ENCODE measurements at places on chromosomes 11 and 22.

DNA sequence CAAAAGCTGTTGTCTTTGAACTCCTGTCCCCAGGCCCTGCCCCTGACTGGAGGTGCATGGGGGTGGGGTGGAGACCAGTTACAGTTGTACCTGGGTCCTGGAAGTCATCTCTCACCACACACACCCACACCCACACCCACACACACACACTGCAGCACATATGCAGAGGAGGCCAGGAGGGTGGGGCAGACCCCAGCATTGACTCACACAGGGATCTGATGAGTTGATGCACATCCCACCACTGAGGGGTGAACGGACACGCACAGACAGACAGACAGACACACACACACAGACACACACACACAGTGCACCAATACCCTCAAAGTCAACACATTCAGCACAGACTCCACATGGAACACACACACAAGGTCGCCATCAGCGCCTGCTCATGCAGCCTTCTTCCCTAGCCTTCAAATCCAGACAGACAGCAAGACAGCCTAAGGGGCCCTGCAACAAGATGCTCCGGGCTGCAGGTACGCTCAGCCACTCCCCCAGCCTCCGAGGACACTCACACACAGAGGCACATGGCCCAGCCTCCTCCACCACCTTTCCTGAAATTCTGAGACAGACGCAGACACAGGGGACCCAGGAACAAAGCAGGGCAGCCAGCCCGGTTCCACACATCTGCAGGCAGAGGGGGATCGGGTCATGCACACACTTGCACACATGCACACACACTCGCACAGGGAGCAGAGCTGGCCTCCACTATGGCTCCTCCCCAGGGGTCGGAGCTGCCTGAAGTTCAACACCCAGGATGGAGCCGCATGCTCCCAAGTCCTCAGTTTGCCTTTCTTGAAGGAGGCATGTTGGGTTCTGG lies 26.5 kb downstream of the SYT7 start:
- no peak for DNase-seq

DNA sequence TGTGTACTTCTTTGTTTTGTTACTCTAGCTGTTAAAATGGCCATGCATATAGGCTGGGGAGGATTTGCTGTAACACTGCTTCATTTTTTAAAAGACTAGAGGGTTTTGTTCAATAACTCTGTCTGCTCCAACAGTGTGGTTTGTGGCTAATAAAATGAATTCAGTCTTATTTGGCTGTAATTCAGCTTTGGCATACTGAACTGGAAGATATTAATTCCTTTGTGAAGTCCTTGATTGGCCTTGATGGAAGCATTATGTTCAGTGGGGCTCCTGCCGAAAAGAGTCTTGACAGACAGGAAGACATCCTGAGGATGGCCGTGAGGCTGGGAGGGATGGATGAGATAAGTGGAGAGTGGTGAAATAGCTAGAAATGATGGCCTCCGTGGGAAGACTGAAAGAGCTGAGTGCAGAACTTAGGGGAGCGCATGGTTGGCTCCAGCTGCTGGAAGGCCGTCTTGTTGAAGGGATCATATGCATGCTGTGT lies 44.8 kb upstream of the MYO18B start:
- DNase-seq, result no peak

DNA sequence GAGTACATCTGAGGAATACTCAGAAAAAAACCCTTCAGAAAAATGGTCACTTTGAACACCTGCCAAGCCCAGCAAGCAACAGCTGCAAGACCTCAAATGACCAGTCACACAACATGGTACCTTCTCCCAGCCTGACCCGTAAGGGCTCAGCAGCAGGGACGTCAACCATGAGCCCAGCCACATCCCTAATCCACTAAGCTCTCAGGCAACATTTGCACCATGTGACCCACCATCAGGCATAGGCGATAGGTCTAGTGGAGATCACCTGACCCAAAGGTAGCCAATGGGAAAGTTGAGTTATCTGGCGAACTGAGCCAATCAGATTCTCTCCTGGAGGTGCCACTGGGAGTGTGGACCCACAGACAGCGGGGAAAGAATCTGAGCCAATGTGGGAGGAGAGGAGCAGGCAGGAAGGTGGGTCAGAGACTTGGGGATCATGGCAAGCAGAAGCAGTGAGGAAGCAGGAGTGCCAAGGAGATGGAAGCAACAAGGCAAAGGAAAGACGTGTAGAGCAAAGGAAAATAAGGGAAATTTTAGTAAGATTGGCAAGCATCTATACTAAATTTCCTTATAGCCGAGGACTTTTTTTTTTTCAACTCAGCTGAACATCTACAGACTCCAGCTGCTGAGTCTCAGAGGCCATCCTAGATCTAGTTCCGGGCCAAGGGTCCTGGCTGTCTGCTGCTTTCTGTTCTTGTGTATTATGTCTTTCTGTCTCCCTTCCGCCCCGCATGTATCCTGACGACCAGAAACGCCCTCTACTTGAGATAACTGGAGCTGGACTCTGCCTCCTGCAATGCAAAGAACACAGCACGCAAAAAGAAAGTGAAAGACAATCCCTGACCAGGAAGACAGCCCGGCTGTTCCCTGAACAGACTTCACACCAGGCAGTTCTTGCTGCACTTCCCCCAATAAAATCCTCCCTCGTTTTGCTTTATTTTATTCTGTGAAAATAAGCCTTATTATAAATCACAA lies 11.0 kb upstream of the PLAAT2 start:
- no peak for DNase-seq

- no peak for DNase-seq
Observed at GRCh38 chr11:16825968-16826367, 87.5 kb downstream of the C11orf58 start.

DNA sequence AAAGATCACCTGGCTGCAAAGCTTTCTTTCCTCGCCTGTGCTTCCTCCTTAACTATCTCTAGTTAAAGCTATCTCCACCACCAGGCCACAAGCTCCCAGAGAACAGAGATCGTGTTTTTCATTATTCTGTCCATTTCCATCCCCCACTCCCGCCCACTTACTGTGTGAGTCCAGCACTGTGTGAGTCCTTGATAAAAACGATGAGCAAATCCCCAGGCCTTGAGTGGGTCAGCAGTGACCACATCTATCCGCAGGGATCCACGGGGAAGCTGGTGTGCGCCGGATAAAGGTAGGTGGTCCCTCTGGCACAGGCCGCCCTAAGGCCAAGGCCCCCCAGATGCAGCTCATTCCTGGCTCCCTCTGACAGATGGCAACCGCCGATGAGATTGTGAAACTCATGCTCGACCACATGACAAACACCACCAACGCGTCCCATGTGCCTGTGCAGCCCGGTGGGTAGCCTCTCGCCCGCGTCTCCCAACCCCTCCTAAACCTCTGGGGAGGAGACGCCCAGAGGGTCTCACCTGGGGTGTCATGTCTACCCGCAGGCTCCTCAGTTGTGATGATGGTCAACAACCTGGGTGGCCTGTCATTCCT lies 9.3 kb downstream of the TKFC start:
- DNase-seq, result no peak

GRCh38 chr11:130118636-130119387 lies 40.8 kb upstream of the ST14 start:
- no peak for DNase-seq

- DNase-seq, result no peak
Observed at GRCh38 chr11:100638648-100639047, 48.4 kb upstream of the ARHGAP42 start.

- no peak for DNase-seq
Observed at GRCh38 chr11:106426696-106427095, 349.2 kb downstream of the AASDHPPT start.

DNA sequence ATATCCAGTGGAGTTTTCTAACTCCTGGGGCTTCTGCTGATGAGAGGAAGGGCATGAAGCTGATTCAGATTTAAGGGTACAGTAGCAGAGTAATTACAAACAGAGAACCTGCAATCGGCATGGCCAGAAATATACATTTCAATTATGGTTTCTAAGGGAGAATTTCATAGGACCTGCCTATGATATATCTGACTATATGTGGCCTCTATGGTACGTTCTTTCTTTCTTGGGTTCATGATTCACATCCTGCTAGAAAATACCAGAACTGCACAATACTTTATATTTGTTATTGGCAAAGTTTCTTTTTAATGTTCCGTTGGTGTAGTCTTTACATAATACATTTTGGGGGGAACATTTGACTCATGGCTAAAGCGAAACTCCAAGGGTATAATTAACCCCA lies 63.1 kb upstream of the TTC12 start:
- no peak for DNase-seq

GRCh38 chr11:12108875-12109453 lies 1.4 kb upstream of the MICAL2 start:
- no peak for DNase-seq

DNA sequence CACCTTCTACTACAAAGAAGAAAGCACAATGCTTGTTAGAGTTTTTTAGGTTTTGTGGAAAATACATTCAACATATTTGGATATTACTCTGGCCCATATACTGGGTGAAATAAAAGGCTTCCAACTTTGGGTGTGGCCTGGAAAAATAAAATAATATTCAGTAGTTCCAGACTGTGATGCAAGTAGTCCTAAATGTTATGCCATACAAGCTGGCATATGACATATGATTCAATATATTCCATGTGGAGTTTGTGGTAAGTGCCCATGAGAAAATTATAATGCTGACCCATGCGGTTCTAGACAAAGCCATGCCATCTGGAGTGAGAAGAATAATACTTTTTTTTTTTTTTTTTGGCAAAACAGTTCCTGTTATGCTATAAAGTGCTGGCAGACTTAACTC lies 683.3 kb downstream of the LUZP2 start:
- DNase-seq, result no peak

- no peak for DNase-seq
Observed at GRCh38 chr11:931385-931784, 5.7 kb downstream of the AP2A2 start.

DNA sequence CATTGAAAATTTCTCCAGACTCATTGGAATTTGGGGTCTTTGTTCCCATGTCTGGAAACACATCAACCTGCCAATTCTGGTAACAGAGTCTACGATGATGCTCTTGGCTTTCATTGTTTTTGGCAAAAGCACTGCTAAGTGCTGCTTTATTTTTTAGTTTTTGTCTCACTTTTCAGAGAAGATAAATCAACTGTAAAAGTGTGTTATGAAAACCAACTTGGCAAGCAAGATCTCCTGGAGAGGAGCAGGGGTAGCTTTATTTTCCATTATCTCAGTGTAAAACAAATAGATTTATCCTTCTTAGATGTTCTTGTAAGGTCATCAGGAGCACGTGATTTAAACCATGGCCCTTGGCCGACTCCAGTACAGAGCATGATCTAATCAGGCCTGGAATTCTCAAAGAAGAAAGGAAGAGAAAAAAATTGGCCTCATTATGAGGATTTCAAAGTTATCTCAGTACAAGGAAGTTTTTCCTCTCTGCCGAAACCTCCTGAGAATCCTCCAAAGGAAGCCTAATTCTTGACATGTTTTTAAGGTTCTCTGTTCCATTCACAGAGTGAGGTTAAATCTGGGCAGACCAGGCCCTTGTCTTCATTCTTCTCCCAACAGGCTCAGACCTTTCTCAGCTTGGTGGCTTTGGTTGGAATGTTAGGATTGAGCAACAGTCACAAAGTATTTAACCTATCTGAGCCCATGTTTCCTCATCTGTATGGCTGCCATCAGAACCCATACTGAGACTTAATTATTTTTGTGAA lies 16.4 kb upstream of the PAMR1 start:
- no peak for DNase-seq

GRCh38 chr11:122843281-122844141 lies 5.2 kb downstream of the CRTAM start:
- DNase-seq, result no peak

DNA sequence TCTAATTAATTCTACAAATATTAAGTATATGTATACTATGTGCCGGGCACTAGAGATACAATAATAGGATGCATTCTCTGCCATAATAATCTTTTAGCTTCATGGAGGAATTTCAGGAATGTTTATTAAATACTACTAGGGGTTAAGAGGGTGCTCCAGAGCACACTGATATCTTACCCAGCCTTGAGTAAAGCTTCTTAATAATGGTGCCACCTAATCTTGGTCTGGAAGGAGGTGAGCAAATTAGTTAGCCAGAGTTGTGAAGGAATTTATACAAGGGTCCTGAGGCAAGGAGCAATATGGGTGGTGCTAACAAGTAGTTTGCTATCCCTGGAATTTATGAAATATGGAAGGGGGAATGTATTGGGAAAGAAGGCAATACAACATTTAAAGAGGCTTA lies 21.7 kb downstream of the ELP4 start:
- no peak for DNase-seq

DNA sequence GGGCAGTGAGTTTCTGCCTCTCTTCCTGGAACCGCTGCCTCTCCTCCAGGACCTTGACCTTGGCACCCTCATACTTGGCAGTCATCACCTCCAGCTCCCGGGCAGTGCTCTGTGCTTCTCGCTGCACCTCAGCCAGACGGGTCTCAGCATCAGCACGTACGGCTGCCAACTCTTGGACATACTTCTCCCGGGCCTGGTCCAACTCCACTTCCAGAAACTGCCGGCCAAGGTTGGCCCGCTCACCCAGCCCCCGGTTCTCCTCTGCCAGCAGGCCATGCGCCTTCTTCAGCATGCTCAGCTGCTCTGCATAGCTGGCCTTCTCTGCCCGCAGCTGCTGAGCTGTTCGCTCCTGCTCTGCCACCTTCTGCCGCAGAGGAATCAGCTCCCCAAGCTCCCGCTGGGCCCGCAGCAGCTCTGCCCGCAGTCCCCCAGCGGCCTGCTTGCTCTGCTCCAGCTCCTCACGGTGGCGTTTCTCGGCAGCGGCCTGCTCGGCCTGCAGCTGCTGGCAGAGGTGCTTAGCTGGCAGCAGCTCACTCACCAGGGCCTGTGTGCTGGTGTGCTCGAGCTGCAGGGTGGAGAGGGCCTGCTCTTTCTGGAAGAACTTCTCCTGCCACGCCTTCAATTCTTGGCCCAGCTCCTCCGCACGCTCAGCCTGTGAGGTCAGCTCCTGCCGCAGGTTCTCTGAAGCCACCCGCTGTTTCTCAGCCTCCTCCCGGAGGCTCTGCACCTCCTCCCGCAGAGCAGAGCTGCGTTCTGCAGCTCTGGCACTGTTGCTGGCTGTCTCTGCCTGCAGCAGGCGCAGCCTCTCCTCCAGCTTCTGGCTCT lies 14.4 kb downstream of the IL18BP start:
- no peak for DNase-seq

DNA sequence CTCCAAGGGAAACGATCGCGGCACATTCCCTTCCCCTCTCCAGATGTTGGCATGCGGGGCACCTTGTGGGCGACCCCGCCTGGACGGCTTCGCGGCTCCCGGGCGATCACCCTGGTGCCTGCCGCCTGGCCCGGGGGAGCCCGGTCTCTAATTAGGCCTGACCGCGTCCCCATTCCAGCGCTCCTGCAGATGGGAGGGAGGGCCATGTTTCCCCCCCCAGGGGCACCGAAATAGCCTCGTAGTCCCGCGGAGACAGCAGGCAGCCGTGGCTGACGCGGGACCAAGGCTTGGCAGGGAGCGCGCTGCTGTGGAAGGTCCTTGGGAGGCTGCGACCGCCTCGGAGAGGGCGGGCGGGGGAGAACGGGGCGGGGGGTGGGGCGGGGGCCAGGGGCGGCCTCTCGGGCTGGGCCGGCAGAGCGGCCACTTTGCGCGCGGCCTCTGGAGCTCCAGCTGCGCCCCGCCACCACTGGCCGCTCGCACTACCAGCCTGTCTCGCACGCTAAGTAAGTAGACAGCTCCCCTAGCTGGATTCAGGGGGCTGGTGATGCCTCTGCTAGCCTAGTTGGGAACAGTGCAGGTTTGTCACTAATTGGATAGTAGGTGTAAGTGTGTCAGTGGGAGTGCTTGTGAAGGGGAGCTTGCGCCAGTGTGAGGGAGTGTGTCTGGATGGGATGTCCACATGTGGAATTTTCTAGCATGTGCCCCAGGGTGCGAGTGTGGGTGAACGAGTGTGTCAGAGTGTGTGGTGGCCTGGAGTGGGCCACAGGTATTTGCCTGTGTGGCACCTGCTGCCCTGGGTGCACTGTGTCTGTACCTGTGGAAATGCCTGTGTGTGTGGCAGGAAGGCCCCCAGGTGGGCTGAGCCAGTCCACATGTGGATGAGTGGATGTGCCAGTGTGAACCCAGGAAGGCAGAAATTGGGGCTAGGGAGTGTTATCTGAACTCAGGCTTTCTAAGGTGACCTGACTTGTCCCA lies at the start of gene INSC:
Gene INSC (plus strand): TSS at position 423 of the 975 bp plus-strand sequence. CDS start 34,252 bp downstream, outside the sequence.
- DNase-seq, result no peak

Data from stimulated activated CD4-positive, alpha-beta T cell treated with anti-CD3 and anti-CD28 coated beads, Interleukin-1b, Interleukin-23, amount 100 ng/mL, for 24 hours (primary cell).